ENCODE measurements at places on chromosomes 3 and 15. TPM values are rescaled to one million over a fixed set of nuclear protein-coding genes. Genes with fewer than 3 reads are reported as not detected.

Gene SMCO1
- 3.7 TPM for total RNA-seq

Gene JAGN1
- 35.0 TPM for total RNA-seq

Gene PRSS50
- not detected for total RNA-seq

Gene PCOLCE2
- total RNA-seq: 3.1 TPM

Gene MFGE8
- 35.0 TPM for total RNA-seq

Gene PLA2G4D
- total RNA-seq: not detected

Gene MUC13
- not detected for total RNA-seq

Gene AHSG
- total RNA-seq: 0.52 TPM

Gene DPPA2
- not detected for total RNA-seq

Gene ST3GAL6
- 14.1 TPM for total RNA-seq

Gene MED12L
- total RNA-seq: 8.9 TPM

Gene ACAP2
- total RNA-seq: 52.7 TPM

Gene SI
- total RNA-seq: not detected

Gene PLA1A
- not detected for total RNA-seq

Gene CLRN1
- not detected for total RNA-seq

Gene TBC1D2B
- 30.3 TPM for total RNA-seq

Gene IGSF11
- 2.6 TPM for total RNA-seq

Gene COL6A5
- not detected for total RNA-seq

Gene CHST14
- total RNA-seq: 6.8 TPM

Gene EXD1
- total RNA-seq: not detected

Gene FBN1
- total RNA-seq: 439 TPM

Gene EFCC1
- 1.0 TPM for total RNA-seq

Gene SLC30A4
- 8.9 TPM for total RNA-seq

Gene EMC7
- total RNA-seq: 22.4 TPM

Gene CYP1A2
- not detected for total RNA-seq

Gene ERICH6
- total RNA-seq: not detected

Gene MON1A
- total RNA-seq: 5.7 TPM

Gene PAK6
- total RNA-seq: 1.0 TPM

Gene HCN4
- under 0.01 TPM for total RNA-seq

Gene ALPK3
- total RNA-seq: 33.4 TPM

Gene C3orf49
- total RNA-seq: not detected

Gene MEIS2
- total RNA-seq: 4.2 TPM

Gene MEGF11
- total RNA-seq: 0.52 TPM

Gene GOLGA8S
- total RNA-seq: not detected

Gene FGD5
- total RNA-seq: 15.7 TPM

Gene MCF2L2
- total RNA-seq: under 0.01 TPM

Gene TMEM212
- total RNA-seq: not detected

Gene STAC
- 49.1 TPM for total RNA-seq

Gene ITIH3
- 2.1 TPM for total RNA-seq

Gene UPK1B
- total RNA-seq: not detected

Gene TIMP4
- total RNA-seq: 4.7 TPM

Gene DPPA4
- total RNA-seq: 0.52 TPM

Gene C3orf85
- total RNA-seq: not detected
